Colonic mucosa (tissue), 4 donors: ENCODE measurements at places on chromosomes 3 and 15. TPM values are rescaled to one million over a fixed set of nuclear protein-coding genes. Genes with fewer than 3 reads are reported as not detected.

The ZIC1 gene
- total RNA-seq, result 0.19 TPM

The ARGFX gene
- total RNA-seq, result not detected

The C3orf22 gene
- not detected for total RNA-seq

The CRABP1 gene
- 1.5 TPM for total RNA-seq

The WDR76 gene
- total RNA-seq, result 20.7 TPM

The CEMIP gene
- 2.9 TPM for total RNA-seq

The IGDCC3 gene
- total RNA-seq, result 0.12 TPM

The ACTC1 gene
- 4.9 TPM for total RNA-seq

The CPNE9 gene
- not detected for total RNA-seq

The CNTN3 gene
- 5.3 TPM for total RNA-seq

The KNSTRN gene
- 12.2 TPM for total RNA-seq

The CCR4 gene
- total RNA-seq, result 0.69 TPM

The PLA2G4F gene
- total RNA-seq, result 27.7 TPM

The GREM1 gene
- total RNA-seq, result 18.9 TPM

The TMCO5A gene
- not detected for total RNA-seq
